Epithelial cell of umbilical artery (primary cell): ENCODE measurements at places on chromosomes 5 and 9. TPM values are rescaled to one million over a fixed set of nuclear protein-coding genes. Genes with fewer than 3 reads are reported as not detected.

The NUTM2F gene
- not detected in 2 replicates for total RNA-seq

The IL33 gene
- 72.0 and 78.3 TPM in 2 replicates for total RNA-seq

The RASGEF1C gene
- not detected in 2 replicates for total RNA-seq

The ABO gene
- not detected in 2 replicates for total RNA-seq

The CCL27 gene
- total RNA-seq: not detected in 2 replicates

The LNPEP gene
- 23.1 and 44.2 TPM in 2 replicates for total RNA-seq

The GRXCR2 gene
- total RNA-seq: not detected in 2 replicates

The FAM221B gene
- total RNA-seq: not detected in 2 replicates
